ENCODE measurements at places on chromosomes 16 and 17.

GRCh38 chr17:47732399-47733046 is 513 bp upstream of the TBX21 start:
- no peak for DNase-seq

GRCh38 chr17:54117452-54117851 is 294.7 kb downstream of the KIF2B start:
- no peak for DNase-seq

DNA sequence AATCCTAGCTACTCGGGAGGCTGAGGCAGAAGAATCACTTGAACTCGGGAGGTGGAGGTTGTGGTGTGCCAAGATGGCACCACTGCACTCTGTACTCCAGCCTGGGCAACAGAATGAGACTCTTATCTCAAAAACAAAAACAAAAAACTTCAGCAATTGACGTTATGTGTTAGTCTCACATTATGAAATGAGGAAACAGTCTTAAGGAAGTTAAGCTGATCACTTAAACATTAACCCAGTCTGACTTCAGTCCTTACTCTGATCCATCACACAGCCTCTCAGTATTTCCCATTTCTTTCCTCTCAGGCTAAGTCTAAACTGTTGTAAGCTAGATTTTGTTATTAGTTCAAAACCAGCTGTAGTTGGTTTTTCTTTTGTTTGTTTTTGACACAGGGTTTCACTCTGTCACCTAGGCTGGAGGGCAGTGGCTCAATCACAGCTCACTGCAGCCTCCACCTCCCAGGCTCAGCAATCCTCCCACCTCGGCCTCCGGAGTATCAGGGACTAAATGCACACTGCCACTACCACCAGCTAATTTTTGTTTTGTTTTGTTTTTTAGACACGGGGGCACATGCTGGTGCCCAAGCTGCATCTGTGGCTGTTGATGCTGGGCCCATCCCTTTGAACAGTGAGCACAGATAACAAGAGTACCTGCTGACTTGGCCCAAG is 6.3 kb downstream of the JPT1 start:
- no peak for DNase-seq

- no peak for DNase-seq
Measured at GRCh38 chr17:61833536-61834193, 29.7 kb downstream of the BRIP1 start.

- no peak for DNase-seq
Measured at GRCh38 chr17:77425791-77426641, 285.2 kb downstream of the SEC14L1 start.

GRCh38 chr17:71363661-71364060 is 757.2 kb upstream of the SOX9 start:
- no peak for DNase-seq

GRCh38 chr17:32311028-32311536 is 30.9 kb downstream of the C17orf75 start:
- no peak for DNase-seq

DNA sequence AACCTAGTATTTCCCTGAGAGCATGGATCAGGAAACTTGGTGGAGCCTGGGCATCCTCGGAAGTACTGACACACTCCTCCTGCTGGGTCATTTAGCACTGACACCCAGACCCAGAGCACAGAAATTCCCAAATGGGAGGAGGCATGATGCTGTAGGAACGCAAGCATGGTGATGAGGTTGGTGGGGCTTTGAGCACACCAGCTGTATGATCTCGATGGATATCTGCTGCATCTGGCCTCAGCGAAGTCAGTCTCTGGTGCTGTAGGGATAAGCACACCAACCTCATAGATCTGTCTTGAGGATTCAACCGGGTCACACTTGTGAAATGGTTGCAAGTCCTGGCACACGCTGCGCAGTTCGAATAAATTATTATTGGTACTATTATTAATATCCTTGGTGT is 52.5 kb downstream of the SHISA6 start:
- DNase-seq = no peak

- no peak for DNase-seq
Measured at GRCh38 chr16:57472665-57473060, 10.2 kb downstream of the POLR2C start.

GRCh38 chr16:3835089-3835602 is 45.4 kb downstream of the CREBBP start:
- DNase-seq = no peak

DNA sequence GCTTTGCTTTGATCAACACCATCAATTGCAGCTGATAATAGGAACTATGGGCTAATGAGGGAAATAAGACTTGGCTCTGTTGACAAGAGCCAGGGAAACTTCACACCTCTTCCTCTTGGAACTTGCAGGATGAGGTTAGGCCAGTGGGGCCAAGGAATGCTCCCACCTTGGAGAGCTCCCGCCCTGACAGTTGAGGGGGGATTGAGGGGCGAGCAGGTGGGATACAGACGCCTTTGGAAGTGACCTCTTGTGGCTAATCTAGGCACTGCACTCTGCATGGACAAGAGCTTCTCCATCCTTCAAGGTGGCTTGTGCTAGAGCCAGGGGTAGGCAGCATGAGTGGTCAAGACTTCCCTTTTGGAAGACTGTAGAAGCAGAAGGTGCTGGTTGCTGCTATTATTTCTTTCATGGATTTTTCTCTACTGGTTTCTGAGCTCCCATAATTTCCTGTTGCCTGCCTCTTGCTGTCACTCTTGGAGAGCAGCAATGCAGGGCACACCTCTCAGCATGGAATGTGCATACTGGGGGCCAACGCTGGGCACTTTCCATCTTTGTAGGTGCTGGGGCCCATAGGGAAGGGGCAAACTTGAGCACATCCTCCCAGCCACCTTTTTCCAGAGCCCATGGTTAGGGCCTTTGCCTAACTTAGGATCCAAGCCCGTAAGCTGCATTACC is 2.3 kb upstream of the PHF12 start:
- DNase-seq = peak; percentile 49

DNA sequence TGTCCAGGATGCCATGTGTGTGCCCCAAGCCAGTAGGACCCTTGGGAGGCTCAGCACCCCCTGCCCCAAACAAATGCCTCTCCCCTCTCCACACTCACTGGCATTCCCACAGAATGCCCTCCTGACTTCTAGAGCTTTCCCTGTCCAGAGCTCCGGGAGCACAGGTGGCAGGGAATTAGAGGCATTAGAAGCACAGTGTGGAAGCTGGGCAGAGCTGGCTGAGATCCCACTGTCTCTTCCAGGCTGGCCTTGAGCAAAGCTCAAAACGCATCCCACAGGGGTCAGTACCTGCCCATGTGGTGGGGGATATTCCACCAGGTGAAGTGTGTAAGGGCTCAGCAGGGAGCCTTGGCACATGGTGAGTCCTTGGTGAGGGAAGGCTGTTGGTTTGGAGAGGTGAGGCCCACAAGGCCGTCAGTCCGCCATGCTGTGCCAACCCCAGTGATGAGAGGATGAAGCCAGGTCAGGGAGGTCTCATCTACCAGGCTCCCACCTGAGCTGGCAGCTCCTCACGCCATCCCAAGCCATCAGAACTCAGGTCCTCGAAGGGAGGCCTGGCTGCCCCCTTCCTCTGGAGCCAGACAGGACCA is 18.1 kb downstream of the ENDOV start:
- no peak for DNase-seq

GRCh38 chr16:28212532-28212873 is 738 bp upstream of the XPO6 start:
- DNase-seq = no peak

DNA sequence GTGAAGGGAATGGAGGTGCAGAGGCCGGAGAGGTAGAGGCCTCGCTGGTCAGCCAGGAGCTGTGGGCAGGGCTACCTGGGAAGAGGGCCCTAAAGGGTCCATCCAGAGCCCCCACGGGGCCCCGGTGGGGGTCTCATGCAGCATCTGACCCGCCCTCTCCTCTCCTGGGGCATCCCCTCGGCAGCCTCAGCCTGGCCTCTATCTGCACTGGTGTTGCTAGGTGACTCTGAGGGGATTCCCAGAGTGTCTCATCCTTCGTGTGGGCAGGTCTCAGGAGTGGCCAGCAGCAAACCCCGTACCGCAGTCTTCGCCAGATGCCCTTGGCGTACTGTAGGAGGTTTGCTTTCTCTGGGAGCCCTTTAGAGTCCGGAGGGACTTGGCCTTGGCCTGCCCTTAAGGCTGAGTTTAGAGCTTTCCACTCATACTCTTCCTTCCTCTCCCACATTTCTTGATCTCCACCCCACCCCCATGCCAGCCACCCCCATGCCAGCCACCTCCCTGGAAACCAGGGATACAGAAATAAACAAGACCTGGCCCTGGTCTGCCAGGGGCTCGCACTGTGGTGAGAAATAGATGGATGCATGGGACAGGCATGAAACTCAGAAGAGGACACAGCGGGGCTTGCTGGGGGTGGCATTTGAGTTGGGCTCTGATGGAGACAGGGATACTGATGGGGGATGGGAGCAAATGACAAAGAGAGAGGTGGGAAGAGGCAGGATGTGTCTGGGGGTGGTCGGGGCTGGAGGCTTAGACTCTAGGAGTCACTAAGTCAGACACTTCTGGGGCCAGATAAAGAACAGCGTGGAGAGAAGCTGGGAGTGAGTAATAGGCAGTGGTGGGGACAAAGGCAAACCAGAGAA is 9.9 kb downstream of the SLC5A10 start:
- DNase-seq = peak; percentile 29

- no peak for DNase-seq
Measured at GRCh38 chr17:14201988-14202380, 34.7 kb downstream of the CDRT15 start.

DNA sequence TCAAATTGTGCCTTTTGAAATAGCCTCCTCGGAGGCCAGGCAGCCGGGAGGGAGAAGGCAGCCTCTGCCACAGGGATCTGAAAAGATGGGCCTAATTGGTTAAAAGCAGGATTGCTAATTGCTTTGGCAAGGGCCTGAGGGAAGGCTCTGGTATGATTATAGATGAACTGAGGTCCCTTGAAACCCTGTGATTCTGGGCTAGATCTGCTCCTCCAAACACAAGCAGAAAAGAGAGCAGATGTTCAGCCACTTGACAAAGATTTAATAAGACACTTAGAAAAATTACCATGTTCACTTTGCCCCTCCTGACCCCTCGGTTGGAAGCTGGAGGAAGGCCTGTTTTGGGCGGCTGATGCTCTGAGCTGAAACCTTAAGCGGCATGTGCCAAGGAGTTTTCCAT is 209.5 kb upstream of the MPHOSPH6 start:
- no peak for DNase-seq

DNA sequence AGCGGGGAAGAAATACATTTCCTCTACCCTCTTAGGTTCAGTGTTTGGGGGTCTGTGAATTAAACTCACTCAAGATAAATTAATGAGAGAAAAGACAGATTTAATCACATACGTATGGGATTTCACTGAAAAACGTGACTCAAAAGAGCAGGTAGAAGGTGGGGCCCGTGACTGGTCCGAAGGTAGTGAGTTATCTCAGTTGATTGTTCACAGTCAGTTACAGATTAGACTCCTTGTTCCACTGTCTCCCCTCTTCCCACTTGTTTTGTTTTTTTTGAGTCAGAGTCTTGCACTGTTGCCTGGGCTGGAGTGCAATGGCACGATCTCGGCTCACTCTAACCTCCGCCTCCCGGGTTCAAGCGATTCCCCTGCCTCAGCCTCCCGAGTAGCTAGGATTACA is 301.2 kb downstream of the SEC14L1 start:
- peak; percentile 71 for DNase-seq

DNA sequence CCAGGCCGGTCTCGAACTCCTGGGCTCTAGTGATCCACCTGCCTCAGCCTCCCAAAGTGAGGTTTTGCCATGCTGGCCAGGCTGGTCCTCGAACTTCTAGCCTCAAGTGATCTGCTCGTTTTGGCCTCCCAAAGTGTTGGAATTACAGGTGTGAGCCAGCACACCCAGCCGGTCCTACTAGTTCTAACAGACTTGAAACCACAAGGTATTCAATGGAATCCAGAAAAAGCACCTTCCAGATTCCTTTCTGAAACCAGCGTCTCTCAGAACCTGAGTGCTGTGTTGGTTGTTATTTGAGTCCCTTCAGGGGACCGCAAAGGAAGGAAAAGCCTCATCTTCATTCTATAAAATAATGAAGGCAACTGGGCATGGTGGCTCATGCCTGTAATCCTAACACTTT is 4.1 kb downstream of the KRABD2 start:
- no peak for DNase-seq

GRCh38 chr16:27264151-27264550 is 4.4 kb downstream of the NSMCE1 start:
- no peak for DNase-seq

DNA sequence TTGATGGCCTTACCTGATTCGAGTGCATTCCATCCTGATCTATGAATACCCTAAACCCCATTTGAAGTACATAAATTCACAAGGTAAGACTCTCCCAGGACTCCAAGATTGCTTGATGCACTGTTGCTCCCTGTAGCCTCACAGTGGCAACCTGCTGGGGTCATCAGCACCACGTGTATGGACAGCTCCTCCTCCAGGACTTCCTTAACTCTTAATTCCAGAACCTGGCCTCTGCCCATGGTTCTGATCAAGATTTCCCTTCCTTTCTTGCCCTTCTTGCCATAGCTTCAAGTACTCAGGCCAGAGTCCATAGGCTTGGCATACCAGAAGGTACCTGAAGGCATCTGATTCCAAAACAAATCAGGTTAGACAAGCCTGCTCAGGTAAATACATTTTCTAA is 34.0 kb upstream of the NLK start:
- DNase-seq = no peak

DNA sequence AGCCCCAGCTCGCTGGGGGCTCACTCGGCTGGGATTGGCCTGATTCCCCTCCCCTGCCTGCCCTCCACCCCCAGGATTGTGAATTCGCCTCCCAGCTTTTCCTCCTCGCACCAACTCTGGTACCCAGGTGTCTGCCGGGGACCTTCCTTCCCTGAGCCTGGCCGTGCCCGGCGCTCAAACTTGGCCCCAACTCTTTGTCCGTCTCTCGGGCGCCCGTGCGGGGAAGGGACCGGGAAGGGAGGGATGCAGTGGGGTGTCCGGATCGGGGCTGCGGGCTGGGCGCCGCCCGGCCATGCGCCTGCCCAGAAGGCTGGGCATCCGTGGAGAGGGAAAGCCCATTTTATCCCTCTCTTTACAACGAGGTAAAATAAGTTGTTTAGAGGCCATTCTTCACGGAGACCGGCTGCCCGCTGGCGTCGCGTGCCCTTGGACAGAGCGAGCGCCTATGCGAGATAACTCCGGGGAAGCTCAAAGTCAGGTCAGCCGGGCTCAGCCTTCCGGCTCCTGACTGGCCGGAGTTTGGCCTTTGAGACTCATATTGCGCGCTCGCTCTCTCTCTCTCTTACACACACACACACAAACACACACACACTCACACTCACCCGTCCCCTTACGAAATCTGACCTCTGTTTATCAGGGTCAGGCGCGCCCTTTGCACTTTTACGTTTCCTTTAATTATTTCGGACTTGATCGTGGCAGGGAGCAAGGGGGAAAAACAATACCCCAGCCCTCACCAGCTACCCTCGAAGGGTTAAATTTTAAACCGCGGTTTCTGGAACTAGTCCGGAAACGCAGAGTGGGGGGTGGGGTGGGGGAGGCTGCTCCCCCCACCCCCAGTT is 774 bp upstream of the MAF start:
- peak; percentile 42 for DNase-seq

DNA sequence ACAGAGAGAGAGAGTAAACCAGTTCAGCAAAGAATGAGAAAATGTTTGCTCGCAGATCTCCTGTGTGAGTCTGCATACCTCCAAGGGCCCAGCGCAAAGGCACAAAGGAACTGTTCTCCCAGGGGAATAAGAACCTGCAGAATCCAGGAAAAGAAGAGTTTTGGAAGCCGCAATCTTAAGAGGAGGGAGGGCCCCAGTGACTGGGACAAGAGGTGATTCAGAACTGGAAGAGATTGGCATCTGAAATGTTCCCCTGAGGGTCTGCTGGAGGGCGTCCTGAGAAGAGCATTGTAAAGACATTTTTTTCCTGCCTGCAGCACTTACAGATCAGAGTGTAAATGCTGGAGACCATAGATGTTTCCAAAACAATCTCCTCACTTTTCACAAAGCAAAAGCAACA is 6.1 kb downstream of the ATMIN start:
- DNase-seq = no peak
